ENCODE measurements at places on chromosomes 5 and 9.

- DNase-seq = no peak
Measured at GRCh38 chr5:174097486-174098185, 52.1 kb downstream of the NSG2 start.

DNA sequence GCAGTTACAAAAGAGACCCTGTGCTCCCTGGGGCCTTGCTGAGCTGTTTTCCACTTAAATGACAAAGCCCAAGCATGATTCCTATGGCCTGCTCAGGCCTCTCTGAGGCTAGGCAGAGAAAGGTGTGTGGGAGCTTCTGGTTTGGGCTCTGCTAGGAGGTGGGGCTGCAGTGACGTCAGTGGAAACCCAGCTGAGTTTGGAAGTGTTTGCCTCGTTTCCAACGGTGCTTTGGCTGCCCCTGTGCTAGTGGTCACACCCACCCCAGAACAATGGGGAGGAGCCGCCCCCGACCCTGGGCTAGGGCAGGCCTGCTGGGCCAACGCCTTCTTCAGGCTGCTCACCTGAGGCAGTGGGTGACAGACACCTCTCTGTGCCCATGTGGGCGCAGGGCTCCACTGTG lies 10.4 kb downstream of the ANGPTL2 start:
- no peak for DNase-seq

GRCh38 chr5:154260224-154260927 lies 69.8 kb downstream of the GALNT10 start:
- DNase-seq = no peak

- no peak for DNase-seq
Measured at GRCh38 chr5:178058321-178059012, 54.9 kb upstream of the N4BP3 start.

DNA sequence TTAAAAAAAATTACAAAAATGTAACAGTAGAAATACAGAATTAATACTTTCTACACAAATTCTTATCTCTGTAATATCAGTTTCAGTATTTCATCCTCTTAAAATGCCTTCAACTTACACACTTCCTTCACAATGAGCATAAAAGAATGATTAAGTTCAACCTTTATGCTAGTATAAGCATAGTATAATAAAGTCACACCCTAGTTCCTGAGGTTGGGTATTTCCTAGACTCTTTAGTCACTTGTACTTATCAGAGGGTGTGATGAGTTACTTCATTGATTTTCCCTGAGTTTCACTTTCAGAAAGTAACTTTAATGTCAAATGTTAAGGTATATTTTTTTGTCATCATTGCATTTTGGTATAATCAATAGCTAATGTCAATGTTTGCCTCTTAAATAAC lies 302.4 kb downstream of the PDE4D start:
- DNase-seq = no peak

GRCh38 chr5:151151263-151151660 lies 6.3 kb downstream of the ANXA6 start:
- DNase-seq = no peak

DNA sequence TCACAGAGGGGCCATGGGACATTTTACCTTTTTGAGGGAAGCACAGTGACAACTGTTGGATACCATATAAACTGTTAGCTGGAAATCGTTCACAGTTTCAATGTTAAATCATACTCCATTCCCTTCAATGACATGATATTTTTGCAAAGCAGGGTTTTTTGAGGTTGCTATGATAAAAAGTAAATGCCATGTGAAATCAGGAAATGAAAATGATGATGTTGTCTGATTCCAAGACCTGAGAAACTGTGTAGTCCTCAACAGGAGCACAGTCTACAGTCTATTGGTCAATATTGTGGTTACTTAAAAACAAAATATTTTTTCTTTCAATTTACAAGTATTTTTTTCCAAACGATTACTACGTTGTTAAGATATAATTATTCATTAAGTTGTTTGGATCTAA lies 24.0 kb upstream of the ADAM19 start:
- no peak for DNase-seq

- DNase-seq = no peak
Measured at GRCh38 chr9:31336841-31337240, 1047.6 kb upstream of the ACO1 start.

- DNase-seq = no peak
Measured at GRCh38 chr5:124040799-124041198, 528.8 kb downstream of the CSNK1G3 start.

DNA sequence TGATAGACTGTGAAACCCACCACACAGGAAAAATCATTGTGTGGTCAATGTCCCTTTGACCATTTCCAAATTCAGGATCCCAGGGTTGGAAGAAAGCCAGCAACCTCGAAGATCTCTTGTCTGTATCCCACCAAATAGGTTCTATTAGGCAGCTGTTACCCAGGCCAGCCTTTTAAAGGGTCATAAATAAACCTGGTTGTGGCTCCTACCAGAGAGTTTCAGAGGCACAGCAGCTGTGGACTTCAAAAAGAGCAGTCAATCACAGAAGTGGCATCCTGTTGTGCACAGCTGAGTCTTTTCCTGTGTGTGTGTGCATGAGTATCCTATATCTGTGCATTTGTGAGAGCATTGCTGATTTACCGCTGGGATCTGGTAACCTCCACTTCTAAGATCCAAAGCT lies 23.7 kb upstream of the OR2S2 start:
- DNase-seq = no peak

DNA sequence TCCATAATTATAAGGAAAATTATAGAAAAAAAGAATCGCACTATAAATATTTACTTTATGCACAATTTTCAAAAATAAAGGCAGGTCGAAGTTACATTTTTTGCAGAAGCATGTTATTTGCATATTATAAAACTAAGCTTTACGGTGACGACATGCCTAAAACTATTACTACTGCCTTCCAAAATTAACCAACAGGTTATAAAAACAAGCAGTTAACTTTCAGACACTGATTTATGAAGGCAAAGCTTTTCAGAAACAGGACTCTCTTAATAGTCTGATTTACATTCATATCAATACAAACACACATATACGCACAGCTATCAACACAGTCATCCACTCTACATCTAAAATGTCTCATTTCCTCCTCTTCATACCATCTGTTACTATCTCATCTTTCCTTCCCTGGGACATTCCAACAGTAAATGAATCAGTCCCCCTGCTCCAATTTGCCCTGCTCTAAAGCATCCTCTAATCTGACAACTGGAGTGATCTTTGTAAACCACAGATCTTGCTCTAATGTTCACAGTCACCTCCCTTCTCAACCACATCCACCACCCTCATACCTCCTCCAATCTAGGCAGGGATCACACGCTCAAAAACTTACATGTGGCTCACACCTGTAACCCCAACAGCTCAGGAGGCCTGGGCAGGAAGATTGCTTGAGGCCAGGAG lies 21.6 kb downstream of the FBXW11 start:
- DNase-seq = no peak

GRCh38 chr5:135386886-135387628 lies 12.0 kb downstream of the MACROH2A1 start:
- DNase-seq = no peak

DNA sequence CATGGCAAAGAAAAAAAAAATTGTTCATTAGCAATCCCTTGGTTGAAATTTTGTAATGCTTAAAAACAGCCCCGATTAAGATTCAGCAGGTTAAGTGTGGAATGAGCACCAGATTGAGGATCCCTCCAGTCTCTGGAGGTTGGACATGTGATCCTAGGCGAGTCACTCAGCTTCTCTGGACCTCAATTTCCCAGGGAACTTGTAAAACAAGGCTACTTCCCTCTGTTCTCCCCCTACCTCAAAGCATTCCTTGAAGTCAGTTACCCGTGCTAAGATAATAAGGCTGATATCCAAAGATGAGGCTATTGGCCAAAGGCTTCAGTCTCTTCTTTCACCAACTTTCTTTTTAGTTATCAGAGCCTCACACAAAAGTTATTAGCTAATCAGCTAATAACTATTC lies 2.9 kb downstream of the KLHL3 start:
- DNase-seq = no peak

DNA sequence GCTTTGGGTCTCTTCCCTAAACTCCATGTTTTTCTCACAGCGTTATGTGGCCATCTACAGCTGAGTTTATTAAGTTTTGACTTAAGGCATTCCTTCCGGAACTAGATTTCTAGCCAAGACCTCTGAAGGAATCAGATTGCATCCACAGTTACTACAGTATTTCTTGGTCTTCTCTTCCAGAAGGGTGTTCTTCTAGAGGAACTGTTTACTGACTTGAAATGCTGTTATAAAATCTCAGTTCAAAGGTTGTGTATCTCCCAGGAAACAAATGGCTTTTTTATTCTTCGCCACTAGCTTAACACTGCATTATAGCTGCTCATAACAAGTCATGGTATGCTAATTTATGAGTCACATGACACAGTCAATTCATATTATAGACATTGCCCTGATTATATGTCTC lies 55.3 kb upstream of the RAD23B start:
- no peak for DNase-seq

DNA sequence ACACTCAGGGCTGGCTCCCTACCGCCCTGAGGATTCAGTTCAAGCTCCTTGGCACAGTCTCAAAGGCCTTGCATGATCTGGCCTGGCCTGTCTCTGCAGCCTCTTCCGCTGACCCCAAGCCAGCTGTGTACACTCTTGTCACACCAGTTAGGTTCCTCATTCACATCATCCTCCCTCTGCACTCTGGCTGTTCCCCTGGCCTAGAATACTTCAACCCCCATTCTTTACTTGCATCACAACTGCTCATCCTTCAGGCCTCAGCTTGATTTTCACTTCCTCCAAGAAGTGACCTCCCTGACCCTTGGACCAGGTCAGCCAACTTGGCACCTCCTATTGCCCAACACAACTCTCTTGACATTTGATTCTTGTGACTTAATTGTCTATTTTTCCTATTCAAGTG lies 18.9 kb upstream of the PFDN1 start:
- DNase-seq = no peak

DNA sequence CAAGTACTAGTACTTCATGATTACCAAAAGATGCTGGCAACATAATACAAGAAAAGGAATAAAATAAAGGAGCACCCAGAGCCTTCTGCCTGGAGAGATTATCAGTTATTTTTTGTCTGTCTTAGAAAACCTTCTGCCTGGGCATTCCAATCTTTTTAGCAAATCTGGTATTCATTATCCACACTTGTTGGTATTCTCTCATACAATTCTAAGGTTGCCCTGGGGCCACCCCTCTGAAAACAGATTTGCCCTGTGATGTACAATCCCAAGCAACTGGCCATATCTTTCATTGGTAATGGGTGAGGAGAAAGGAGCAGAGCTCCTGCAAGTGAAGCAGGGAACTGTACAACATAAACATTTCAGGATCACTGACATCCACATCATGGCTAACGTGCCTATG lies 47.8 kb downstream of the WDR41 start:
- no peak for DNase-seq

DNA sequence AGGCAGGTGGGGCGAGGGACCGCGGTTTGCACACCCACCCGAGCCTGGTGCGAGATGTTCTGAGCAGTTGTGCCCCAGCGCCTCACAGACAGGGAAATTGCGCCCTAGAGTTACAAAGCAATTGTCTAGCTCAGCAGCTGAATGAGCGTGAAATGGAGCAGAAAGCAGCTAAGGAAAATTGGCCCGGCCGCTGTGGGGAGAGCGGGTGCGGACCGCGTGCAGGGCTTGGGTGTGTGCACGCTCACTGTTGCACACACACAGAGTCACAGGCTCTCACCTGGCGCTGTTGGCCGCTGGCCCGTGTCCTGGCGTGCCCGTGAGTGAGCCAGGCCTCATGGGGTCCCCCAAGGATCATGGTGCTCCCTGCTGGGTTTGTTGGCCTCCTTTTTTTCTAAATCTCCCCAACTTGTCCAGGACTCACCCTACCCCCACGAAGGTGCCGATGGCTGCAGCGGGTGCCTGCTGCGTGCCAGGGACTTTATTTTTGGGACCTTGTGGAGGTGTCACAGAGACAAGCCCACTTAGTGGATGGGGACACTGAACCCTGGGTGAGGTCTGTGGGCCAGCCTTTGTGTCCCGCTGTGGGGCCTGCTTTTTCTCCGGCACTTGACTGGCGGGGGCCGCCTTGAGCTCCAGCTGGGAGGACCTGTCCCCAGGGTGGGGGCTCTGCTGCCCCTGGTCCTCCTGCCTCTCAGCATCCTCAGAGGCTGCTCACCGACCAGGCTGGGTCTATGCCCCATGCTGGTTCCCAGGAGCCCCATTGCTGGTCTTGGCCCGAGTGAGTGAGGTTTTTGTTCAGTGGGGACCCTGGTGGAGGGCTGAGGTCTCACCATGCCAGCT lies 5.2 kb downstream of the RXRA start:
- DNase-seq = no peak

- DNase-seq = no peak
Measured at GRCh38 chr9:124217836-124218437, 39.8 kb upstream of the NEK6 start.

- no peak for DNase-seq
Measured at GRCh38 chr9:19284729-19285128, 54.2 kb downstream of the DENND4C start.

- DNase-seq = peak; percentile 48
Measured at GRCh38 chr9:127214421-127215267, 49.9 kb upstream of the GARNL3 start.

DNA sequence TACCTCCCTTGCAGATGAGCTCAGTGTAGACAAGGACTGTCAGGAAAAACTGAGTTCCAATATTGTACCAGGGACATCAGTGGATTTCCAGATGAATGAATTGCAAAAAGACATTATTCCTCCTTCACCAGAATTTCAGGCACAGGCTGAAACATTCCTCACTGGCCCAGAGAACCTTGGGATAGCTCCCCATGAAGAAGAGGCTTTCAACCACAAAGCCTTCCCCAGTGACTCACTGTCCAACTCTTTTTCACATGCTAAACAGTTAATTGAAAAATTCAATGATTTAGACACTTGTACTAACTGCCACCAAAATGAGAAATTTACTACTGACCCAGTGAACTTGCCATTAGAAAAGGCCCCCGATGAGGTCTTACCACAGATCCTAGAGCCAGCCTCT lies 144.5 kb downstream of the UNC13B start:
- DNase-seq = no peak

- no peak for DNase-seq
Measured at GRCh38 chr5:56565644-56566043, 249.7 kb upstream of the MAP3K1 start.

- DNase-seq = no peak
Measured at GRCh38 chr9:120855827-120856670, 13.3 kb upstream of the PSMD5 start.

DNA sequence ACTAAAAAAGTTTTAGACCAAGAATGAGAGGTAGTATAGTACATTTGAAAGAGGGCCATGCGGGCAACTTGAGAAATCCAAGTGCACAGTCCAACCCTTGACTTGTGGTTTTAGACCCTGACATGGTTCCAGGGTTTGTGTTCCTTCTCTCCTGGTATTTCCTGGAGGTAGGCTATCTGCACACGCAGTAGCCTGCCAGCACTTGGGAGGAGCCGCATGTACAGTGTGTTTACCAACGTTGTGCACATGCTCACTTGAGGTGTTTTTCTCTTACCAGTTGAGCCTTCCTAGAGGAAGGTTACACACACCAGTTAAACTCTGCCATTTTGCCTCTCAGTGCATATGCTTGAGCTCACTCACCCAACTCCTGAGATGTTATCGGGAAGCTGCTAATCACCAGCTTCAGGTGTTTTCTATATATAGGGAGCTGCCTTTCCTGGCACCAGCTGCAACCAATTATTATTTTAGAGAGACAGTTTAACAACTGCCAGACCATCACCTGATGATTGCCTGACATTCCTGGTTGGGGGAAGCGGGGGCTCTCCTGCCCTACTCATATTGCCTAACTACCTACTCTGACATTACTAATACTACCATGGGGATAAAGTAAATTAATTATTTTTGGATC lies 593.4 kb upstream of the TUSC1 start:
- no peak for DNase-seq

Measured in naive thymus-derived CD4-positive, alpha-beta T cell (primary cell).